ENCODE measurements at places on chromosomes 7 and 10.
A peak's percentile ranks its signal among the peaks of the same experiment; 100 is the strongest.

GRCh38 chr7:36071605-36072004 lies 81.4 kb upstream of the EEPD1 start:
- DNase-seq, result no peak

DNA sequence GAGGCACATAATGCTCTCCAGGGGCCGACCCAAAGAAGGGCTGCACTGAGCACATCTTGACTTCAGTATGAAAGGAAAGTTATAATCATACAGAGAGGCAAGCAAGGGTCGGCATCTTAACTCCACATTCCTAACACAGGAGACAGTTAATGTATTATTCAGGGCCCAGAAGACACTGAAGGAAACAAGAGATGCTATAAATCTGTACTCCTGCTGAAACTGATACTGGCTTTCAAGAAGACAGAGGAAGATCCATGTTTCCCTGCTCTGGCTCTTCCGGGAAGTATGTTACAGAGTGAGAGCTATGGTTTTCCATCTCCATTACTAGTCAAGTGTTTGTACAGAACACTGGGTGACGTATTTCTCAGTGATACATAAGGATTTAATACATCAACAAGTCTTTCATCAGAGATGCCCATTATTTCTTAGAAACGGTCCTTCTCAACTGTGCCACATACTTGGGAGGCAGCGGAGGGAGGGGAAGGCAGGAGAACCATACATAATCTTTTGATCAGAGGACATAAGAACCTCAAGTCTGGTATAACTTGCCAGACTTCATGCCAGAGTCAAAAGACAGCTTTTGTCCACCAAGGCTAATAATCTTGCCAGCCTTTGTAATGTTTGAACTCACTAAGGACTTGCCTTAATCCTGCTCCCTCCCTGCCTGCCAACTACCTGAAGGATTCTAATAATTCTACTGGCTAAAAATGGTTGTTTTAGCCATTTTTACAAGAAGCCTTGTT lies 58.1 kb downstream of the ENO4 start:
- DNase-seq, result no peak

DNA sequence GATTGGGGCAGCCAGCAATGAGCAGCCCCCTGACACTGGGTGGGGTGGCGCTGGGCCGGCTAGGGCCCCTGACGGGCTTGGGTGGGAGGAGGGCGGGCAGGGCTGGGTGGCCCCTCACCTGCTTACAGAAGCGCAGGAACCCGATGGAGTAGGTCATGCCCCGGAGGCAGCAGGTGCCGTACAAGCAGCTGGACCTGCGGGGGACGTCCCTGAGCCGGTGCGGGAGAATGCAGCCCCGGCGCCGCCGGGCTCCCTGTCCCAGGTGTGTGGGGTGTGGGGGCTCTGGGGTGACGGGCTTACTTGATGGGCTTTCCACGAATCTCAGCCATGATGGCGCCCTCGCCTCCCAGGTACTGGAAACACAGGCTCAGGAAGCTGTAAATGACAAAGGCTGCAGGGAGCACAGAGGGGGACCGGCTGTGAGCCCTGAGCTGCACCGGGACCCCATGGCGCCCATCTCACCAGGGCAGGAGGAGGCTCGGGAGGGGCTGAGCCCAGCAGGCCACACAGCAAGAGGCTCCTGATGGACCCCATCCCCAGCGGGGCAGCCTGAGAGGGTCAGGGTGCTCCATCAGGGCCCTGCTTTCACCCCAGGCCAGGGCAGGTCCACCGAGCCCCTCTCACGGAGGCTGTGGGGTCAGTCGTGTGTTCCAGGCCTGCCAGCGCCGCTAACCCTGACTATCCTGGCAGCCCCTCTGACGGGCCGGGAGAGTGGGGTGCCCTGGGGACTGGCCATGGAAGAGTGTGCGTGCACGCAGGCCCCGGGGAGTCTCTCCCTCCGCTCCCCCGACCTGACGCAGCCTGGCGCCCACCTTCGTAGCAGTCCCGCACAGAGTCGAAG lies 5.8 kb downstream of the TMEM184A start:
- no peak for DNase-seq

- no peak for DNase-seq
Observed at GRCh38 chr7:50866343-50867033, 83.8 kb upstream of the GRB10 start.

GRCh38 chr10:72126184-72126871 lies 38.0 kb upstream of the SPOCK2 start:
- no peak for DNase-seq

DNA sequence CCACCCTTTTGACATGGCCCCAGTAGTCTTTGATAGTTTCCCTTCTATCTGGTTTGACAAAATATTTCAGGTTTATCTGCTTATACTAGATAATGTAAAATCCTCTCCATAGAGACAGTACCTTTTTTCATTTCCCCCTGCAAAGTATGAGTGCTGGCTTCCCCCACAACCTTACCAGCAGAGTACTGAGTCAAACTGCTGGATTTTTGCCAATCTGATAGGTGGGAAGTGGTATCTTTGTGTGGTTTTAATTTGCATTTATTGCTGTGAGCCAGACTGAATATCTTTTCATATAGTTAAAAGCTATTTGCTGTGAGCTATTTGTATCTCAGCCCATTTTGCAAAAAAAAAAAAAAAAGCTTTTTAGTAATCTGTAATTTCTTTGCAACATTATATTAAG lies 32.1 kb upstream of the HECTD2 start:
- no peak for DNase-seq

- peak; percentile 40 for DNase-seq
Observed at GRCh38 chr7:91941450-91941849, 788 bp downstream of the AKAP9 start.

DNA sequence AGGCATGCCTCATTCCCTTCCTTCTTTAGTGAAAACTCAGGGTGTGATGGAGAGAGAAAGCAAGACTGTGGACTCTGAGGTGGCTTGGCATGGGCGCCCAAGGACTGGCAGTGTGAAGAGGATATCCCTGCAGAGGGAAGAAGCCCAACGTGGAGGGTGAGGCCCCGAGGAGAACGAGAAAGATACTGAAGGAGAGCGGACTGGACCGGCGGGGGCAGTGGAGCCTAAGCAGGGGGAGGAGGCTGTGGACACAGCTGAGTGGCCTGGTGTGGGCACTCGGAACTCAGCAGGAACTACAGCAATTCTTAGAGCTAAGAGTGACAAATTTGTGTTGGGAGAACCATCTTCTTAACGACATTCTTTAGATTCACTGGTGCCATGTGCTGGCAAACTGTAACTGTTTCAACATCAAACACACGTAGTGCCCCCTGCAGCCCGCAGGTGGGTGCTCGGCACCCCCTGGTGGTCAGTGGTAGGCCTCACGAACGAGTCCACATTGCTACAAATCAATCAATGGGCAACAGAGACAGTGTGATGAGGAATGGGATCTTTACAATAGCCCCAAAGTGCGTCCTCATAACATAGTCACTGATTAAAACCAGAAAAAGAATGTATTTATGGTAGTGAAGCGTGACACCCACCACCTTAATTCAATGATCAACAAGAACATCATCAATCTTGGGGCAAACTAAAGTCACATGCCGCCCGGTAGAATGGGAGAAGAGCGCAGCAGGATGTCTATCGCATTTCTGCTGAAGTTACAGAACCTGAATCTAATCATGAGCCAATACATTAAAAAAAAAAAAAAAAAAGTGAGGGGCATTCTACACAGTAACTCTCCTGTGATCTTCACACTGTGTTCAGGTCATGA lies 2.0 kb upstream of the SFTPA1 start:
- no peak for DNase-seq

- DNase-seq, result no peak
Observed at GRCh38 chr7:132131196-132131595, 445.1 kb downstream of the PLXNA4 start.

DNA sequence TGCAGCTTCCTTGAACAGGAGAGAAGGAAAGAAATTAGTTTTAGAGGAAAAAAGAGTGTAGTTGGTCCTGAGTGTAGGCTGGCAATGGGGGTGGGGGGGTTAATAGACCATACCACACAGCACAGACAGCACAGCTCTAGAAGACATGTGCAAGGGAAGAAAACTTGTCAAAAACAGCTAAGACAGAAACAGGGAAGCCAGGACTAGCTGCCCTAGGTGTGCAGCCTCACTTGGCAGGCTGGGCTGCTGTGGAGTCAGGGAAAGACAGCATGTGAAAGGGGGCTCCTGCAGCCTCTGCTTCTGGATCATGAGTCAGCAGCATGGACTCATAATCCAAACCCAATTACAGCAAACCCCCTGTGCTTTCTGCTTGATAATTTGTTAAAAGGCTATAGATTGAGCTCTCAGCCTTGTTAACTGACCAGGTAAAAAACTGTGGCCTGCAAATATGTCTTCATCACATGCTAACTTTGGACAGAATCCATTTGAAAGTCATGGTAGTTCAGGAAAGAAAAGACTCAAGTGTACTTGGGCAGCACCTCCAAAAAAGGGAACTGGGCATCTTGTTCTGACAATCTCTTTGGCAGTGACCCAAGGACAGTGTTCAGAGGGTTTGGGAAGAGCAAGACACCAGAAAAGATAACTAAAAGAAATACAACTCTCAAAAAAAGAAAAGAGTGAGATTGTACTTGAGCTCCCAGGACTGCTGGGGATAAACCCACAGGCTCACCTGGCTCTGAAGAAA lies 142.2 kb upstream of the VWC2 start:
- no peak for DNase-seq

- no peak for DNase-seq
Observed at GRCh38 chr7:140643416-140643815, 2.8 kb upstream of the DENND2A start.

- no peak for DNase-seq
Observed at GRCh38 chr7:79507131-79507530, 53.7 kb upstream of the MAGI2 start.

DNA sequence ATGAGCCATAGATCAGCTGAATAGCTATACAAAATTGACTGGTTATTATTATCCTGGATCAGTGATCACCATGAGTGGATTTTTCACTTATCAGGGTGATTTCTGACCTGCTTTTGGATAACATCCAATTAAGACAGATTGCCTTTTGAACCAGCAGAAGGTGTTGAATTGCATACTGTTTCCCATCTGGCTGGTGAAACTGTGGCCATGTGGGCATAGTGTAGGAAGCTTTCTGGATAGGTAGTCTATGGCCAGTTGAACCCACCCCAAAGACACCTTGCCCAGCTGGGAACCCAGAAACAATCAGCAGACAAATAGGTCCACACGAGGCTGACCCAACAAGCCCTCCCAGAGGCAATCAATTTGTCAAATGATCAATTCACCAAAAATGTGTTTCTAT lies 29.3 kb downstream of the DNAJC12 start:
- no peak for DNase-seq

DNA sequence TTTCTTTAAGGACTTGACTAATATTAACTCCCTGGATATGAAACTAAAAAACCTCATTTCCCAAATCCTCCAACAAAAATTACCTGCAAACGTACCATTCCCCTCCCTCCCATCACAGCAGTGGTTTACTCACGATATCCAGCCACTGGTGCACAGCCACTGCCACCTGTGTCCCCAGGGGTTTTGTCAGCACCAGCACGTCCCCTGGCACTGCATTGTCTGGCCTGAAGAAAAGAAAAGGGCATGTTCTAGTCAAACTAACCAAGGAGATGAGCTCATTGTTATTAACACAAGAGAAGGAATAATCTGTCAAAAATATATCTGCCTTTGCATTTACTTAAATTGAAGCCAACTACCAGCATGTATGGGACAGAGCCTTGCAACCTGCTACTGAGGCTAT lies 18.5 kb downstream of the SEPHS1 start:
- no peak for DNase-seq

DNA sequence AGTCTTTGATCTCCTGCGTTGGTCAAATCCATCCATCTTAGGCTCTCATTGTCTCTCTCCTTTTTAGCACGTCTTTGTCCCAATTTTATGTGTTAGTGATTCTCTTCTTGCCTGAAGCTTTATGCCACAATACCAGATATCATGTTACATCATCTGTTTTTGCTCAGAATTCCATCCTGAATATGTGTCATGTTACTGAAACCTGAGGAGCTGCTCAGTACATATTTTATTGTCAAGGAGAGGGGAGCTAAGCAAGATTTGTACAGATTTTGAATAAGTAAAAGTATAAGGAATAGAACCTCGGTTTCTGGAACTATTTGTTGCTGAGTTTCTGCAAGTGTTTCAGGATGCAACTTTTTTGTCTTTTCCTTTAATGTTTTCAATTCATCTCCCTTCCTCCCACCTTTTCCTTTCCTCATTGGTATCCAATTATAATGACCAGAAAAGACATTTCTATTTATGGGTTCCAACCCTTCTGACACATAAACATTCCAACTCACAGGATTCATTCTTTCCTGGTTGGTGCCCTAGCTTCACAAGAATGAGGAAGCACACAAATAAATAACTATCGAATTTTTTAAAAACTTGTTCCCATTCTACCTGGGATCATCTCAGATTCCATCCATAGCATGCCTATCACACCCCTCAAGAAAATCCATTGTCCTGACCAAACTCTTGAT lies 291.8 kb downstream of the CRPPA start:
- no peak for DNase-seq

- DNase-seq, result peak; percentile 74
Observed at GRCh38 chr10:91409069-91409868, 875 bp upstream of the HECTD2 start.

GRCh38 chr7:17530741-17531421 lies 232.4 kb downstream of the AHR start:
- no peak for DNase-seq

DNA sequence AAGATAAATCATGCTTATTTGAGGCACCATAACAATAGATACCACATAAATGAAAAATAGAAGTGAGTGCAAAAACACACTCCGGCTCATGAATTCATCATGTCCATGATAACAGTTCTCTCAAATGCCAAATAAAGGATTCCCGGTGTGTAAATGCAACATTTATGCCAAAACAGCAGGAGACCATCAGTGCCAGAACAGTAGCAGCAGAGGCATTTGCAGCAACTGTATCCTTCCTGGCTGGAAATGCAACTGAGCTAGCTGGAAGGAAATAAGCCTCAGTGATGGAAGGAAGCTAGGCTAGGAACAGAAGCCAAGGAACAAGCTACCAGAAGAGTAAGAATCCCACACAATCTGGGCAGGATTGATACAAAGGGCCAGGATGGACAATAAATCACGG lies 79.9 kb upstream of the THSD7A start:
- DNase-seq, result no peak

- DNase-seq, result no peak
Observed at GRCh38 chr7:99128076-99128950, 15.6 kb downstream of the SMURF1 start.

GRCh38 chr10:105956550-105956949 lies 1208.0 kb downstream of the SORCS1 start:
- DNase-seq, result no peak

DNA sequence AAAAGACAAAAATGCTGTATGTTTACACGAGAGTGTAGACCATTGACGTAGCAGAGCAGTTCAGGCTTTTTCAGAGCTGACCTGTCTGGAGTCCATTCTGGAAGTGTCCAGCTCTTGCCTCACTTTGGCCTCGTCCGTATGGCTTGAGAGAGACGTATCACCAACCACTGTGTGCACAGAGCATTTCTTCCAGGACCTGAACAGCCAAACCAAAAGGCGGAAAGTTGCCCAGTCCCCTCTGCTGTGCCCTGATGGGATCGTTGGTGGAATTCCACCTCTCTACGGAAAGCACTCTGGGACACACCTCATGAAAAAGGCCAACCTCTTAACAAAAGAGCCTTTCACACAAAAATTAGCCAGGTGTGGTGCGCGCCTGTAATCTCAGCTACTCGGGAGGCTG lies 184.7 kb upstream of the SH2B2 start:
- no peak for DNase-seq

GRCh38 chr7:18975276-18975675 lies 142.2 kb downstream of the TWIST1 start:
- no peak for DNase-seq
